ENCODE measurements at places on chromosomes 1 and 21.

- DNase-seq = no peak
These were observed 9.0 kb upstream of the PTGFRN start for GRCh38 chr1:116900471-116901365.

GRCh38 chr1:3824650-3825049 lies 28.4 kb upstream of the LRRC47 start:
- no peak for DNase-seq

GRCh38 chr1:97304366-97304765 lies 582.8 kb downstream of the PTBP2 start:
- DNase-seq = no peak

DNA sequence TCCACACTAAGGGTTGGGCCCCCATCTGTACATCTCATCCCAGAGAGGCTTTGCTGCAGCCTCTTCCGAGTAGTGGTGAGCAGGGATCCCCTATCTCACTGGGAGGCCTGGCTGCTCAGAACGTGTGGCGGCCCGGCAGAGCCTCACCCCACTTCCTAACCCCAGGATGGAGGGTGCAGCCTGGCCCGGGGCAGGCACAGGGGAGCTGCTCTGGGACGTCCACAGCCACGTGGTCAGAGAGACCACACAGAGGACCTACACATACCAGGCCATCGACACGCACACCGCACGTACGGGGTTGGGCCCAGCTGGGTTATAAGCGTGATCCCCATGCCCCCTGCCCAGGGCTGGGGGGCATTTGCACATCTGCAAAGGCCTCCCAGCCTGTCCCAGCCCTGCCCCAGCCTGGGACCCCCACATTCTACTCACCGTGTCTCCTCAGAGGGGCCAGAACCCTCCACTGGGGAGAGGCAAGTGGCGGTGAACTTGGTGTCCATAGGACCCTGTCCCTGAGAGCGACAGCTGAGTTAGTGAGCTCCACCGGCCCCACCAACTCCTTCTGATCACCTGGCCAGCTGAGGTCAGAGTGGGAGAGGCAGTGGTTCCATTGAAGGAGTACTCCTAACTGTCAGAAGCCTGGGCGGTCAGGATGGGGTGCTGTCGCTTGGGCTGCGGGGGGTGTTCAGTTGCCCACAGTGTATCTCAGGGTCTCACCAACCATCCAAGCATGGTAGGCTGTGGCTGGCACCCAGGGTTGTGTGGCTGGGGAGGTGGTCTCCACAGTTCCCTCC lies 41.2 kb downstream of the TRIM11 start:
- no peak for DNase-seq

GRCh38 chr1:48793863-48794262 lies 17.2 kb upstream of the BEND5 start:
- DNase-seq = no peak

GRCh38 chr21:45852886-45853400 lies 128.6 kb upstream of the COL6A1 start:
- no peak for DNase-seq

All from stimulated activated CD4-positive, alpha-beta T cell treated with anti-CD3 and anti-CD28 coated beads, Interleukin-1b, Interleukin-23, amount 100 ng/mL, for 4 hours (primary cell).